Activated naive CD4-positive, alpha-beta T cell (primary cell): ENCODE measurements at places on chromosomes 16 and 17.

DNA sequence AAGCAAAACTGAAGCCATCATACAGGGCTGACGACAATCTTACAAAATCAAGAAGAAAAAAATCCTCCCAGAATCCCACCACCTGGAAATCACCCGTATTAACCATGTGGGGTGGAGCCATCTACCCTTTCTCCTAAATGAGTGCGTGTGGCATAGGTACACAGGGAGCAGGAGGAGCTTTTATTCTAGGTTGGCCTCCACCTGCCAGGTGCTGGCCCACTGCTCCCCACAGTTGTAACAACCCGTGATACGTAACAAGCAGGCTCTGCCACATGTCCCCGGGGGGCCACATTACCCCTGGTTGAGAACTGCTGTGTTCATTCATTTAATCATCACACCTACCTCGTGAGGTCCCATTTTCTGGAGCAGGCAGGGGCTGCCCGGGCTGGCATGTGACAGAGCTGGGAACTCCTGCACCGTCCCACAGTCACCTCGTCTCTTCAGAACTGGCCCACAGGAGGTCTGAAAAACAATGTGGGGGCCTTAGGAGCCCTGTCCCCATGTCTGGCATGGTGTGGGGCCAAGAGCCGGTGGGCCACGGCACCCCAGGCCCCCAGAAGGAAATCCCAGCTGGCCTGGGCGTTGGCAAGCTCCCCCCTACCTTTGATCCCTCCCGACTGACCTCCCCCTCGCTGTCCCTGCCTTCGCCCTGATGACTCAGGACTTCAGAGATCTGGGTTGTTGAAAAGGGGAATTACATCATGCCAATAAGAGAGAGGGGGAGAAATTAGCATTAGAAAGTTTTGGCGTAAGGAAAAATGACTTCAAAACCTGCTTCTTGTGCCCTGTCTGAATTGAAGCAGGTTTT is 12.9 kb downstream of the CMIP start:
- DNase-seq, result no peak

DNA sequence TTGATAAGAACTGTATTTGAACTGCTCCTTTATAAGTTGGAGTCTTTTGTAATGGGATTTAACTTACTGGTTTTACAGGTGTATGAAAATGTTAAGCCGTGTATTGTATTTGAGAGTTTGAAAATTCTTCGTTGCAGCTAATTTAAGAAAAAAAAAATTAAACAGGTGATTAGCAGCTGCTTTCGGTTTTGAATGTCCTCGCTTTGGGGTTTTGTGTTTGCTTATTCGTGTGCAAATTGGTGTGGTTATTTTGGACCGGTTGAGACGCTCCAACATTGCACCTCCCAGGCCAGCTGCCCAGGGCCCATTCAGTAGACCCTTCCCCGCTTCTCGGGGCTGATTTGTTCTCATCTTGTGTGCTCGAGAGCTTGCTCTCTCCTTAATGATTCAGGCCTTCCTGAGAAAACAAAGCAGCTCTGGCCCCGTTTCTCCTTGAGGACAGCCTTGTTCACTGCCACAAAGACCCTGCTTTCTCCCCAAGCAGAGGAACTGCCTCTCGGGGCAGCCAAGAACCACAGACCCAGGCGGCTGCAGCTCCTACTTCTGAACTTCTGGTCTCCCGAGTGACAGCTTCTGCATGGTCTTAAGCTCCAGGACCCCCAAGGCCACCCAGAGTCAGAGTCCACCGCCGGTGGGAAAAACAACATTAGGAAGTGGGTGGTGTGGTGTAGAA is 100.5 kb downstream of the MSI2 start:
- DNase-seq, result no peak

DNA sequence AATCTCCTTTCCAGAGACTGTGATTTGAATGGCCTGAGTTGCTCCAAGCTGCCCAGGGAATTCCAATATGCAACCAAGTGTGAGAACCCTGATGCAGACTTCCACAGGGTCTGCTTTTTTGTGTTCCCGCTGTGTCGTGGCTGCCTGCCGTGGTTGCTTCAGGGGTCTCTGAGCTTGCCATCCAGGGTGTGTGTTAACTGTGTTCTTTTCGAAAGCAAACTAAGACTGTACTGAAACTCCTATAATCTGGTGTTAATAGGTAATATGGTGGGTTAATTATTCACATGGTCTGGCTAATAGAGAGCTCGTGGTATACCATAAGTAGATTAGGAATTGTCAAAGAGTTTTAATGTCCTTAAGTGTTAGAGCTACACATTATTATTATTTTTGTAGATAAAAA is 20.7 kb downstream of the UBN1 start:
- no peak for DNase-seq

GRCh38 chr17:42179911-42180410 is 981 bp downstream of the KCNH4 start:
- DNase-seq, result no peak

GRCh38 chr17:15354256-15354655 is 12.9 kb upstream of the TEKT3 start:
- DNase-seq, result no peak

DNA sequence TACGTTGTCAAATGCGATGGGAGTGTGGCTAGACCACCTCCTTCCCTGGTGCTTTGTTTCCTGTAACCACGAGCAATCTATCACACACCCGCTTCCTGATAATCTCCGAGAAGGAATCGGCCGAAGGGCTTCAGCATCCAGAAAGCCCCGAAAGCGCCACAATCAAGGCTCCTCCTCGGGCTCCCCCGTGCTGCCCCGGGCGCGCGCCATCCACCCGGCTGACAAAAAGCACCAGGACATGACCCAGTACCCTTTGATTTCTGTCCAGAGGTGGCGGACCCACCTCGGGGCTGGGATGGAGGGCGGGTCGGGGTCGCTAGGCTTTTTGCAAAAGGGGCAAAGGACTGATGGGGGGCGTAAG is 743 bp upstream of the ARMC7 start:
- no peak for DNase-seq

DNA sequence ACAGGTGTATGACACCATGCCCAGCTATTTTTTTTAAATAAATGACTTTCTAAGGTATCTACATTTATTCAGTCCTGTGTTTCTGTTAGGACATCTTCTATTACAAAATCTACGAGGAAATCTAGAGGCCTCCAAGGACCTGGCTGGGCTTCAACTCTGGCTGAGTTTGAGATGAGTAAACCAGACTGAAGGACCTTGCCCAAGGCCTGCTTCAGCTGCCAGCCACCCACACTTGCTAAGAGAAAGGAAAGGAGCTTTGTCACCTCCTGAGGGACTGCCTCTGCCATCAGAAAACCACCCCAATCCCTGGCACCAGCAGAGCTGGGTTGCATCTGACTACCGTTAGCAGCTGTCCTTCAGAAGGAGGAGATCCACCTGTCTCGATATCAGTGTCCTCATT is 1.3 kb upstream of the MYO1D start:
- no peak for DNase-seq

DNA sequence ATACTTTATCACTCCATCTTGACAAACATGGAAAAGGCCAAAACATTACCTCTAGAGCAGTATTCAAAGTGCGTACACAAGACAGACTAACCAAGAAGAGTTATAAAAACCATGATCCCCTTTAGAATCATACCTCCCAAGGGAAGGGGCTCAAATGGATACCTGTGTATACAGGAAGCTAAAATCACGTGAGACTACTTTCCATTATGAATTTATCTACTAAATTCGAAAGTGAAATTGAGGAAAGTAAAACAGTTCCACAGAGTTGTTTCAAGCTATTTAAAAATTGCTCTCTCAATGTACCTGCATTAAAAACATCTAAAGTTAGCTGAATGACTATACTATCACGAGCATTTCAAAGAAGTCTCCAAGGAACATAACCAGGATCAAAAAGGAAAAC is 32.7 kb downstream of the AP1G1 start:
- DNase-seq, result no peak

DNA sequence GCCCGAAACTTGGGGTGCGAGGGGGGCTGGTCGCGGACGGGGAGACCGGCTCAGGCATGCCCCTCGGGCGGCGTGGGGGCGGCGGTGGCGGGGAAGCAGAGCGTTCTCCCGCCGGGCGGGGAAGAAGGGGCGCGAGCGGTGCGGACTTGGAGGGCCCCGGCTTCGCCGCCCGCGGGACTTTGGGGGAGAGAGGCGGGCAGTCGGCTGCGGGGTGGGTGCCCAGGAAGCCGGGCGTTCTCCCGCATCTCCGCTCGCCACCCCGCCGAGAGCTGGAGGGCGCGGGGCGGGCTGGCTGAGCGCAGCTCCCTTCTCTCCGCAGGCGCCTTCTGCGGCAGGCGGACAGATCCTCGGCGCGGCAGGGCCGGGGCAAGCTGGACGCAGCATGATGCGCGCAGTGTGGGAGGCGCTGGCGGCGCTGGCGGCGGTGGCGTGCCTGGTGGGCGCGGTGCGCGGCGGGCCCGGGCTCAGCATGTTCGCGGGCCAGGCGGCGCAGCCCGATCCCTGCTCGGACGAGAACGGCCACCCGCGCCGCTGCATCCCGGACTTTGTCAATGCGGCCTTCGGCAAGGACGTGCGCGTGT is 772 bp downstream of the NTN1 start:
- no peak for DNase-seq

- DNase-seq, result no peak
These were observed 2.1 kb downstream of the CFAP20 start for GRCh38 chr16:58127033-58127556.

DNA sequence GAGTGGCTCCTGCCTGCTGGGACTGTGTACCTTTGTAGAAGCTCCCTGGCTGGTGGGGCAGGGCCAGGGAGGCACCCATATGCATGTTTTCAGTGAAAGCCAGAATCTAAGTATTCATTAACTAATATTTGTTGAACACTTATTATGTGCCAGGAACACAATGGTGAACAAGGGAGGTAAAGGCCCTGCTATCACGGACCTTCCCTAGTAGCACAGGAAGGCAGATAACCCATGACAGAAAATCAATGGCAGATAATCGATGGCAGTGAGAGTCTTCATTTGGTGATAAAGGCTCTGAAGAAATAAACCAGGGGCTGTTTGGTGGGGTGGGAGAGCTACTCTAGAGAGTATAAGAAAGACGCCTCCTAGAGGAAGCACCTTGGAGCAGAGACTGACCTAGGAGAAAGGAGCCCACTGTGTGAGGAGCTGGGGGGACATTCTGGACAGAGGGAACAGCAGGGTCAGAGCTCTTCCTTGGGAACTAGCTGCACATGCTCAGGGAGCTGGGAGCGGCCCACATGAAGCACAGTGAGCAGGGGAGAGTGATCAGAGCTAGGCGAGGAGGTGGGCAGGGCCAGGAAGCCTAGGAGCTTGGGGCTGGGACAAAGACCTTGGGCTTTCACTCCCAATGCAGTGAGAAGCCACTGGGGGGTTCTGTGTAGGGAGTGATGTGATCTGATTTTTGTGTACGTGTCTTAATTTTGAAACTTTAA is 78.5 kb downstream of the SPECC1 start:
- no peak for DNase-seq

DNA sequence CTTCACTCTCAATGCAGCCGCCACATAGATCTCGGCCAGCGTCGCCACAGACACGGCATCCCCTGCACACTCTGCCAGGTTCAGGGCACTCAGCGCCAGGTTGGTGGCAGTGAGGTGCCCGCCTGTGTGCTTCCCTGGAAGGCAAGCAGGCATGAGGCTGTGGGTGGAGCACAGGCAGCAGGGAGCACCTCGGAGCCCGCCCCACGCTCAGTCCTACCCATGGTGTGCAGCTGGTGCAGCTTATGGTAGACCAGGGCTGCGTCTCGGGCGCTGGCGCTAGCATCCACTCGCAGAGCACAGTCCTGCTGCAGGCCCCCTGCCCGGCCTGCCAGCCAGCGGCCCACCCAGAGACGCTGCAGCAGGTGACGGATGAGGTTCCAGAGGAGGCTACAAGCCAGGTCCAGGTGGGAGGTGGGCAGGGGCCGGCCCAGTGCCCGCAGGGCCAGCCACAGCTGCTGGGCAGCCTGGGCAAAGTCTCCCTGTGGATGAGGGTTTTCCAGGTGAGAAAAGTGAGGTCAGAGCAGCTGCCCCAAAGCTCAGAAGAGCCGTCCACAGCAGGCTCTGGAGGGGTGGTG is 20.5 kb downstream of the SREBF1 start:
- no peak for DNase-seq

DNA sequence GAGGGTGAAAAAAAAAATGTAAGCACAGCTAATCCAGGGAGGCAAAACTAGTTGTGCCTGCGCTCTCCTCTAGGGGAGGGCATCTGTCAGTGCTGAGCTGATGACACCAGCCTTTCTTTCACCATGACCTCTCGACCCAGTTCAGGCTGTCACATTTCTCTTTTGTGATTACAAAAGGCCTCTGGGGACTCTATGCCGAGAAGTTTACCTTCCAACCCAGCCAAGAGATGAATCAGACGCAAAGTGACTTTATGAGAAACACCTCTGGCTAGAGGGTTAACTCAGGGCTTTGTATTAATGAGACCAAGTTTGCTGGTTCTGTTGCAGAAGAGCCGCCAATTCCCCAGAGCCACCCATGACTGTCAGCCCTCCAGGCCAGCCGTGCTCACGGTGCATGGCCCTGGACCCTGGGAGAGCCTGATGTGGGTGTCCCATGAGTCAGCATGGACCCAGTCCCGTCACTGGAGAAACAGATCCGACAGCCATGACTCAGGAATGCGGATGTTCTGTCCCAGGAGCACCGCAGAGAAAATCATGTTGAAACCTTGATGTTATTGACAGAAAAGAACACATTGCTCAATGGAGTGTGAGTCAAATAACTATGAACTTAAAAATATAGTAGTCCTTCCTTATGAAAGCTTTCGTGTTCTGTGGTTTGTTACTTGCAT is 437.2 kb downstream of the HS3ST3B1 start:
- no peak for DNase-seq

DNA sequence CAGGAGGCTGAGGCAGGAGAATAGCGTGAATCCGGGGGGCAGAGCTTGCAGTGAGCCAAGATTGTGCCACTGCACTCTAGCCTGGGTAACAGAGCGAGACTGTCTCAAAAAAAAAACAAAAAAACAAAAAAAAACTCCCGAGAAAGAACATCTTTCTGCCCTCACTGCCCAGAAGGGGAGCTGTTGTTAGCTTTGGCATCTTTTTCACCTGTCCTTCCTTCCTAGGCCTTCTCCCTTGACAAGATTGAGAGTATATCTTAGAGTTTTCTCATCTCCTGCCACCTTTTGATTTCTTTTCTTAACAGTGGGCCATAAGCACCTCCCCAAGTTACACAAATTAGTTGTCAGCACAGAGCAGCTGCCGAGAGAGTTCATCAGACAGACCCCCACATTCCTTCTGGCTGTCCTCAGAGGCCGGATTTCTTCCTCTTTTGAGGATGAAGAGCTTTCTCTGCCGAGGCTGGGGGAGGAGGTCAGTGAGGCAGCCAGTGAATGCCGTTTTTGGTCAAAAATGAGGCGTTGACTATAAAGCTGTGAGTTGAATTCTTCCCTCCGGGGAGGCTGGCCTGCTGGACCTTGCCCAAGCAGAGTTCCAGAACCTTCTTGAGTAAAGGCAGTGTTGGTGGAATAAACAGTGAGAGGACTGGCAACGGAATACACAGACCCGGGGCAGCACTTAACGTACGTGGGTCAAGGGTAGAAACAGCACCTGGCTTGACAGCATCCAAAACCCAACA is 127.0 kb downstream of the ABCC6 start:
- DNase-seq, result no peak

- no peak for DNase-seq
These were observed 42.1 kb upstream of the TAOK1 start for GRCh38 chr17:29347831-29348629.

- DNase-seq, result no peak
These were observed 1.7 kb downstream of the ADGRG5 start for GRCh38 chr16:57544124-57544653.

GRCh38 chr16:12612598-12613101 is 191.0 kb downstream of the CPPED1 start:
- no peak for DNase-seq
